ENCODE measurements at places on chromosomes 7 and 10.
A peak's percentile ranks its signal among the peaks of the same experiment; 100 is the strongest.

DNA sequence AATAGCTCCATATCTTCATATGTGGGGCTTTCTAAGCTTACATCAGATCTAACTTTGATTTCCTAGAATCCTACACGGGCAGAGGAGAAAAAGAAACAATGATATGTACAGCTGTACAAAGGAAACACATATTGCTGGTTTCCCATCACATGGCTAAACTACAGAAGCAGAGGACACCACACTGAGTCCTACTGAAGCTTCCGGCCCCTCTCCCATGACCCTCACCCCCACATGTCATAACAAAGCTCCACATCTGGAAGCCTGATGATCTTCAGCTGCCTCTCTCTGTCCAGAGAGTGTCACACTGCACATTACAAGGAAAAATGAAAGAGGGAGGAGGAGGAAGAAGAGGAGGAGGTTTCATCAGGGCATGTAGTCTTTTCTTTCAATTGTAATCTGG lies 14.0 kb downstream of the SLC16A12 start:
- DNase-seq, result no peak

DNA sequence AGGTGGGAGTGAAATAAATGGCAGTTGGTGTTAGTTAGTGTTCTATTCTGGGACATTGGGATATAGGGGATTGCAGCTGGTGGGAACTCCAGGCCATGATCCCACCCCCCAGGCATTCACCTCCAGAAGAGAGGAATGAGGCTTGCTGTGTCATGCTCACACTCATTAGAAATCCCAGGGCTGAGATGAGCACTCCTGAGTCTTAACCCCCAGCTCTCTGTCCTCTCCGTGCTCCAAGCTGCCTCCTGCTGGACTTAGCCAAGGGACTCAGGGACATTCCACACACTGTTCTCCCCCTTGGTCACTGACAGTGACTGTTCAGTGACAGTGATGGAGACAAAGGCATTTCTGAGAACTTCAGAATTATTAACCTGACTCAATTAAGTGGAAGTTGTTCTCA lies 21.5 kb downstream of the CYP26A1 start:
- no peak for DNase-seq

DNA sequence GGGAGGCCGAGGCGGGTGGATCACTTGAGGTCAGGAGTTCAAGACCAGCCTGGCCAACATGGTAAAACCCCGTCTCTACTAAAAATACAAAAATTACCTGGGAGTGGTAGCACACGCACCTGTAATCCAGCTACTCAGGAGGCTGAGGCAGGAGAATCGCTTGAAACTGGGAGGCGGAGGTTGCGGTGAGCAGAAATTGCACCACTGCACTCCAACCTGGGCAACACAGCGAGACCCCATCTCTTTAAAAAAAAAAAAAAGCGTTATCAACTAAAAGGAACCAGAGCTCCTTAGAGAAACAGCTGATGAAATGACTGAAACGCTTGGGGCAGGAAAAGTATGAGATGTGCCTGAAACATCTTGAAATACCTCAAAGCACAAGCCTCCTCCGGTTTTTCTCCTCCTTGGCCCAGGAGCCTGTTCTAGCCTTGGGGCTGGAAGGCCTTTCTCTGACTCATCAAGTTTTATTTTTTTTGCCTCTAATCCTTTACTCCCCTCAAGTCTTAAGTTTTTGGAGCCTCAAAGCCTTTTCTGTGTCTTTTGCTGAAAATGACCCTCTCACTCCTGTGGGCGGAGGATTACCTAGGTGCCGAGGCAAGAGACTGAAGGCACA lies 2.6 kb upstream of the METTL27 start:
- DNase-seq, result peak; percentile 67

DNA sequence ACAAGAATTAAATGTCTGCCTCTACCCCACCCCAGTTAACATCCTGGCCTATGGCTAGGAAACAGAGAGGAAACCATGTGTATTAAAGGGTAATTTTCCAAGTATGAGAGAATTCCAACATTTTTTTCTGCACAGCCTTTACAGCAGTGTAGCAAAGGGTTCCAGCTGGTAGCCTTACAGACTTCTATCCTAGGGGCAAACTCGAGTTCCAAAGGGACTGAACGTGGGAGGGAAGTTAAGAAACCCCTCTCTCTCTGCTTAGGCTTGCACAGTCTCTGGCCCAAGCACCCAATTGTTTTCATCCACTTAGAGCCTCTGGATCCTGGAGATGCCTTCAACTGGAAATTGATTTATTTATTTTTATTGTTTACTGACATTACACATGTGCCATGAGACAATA lies 60.3 kb downstream of the SLC16A12 start:
- DNase-seq, result no peak

DNA sequence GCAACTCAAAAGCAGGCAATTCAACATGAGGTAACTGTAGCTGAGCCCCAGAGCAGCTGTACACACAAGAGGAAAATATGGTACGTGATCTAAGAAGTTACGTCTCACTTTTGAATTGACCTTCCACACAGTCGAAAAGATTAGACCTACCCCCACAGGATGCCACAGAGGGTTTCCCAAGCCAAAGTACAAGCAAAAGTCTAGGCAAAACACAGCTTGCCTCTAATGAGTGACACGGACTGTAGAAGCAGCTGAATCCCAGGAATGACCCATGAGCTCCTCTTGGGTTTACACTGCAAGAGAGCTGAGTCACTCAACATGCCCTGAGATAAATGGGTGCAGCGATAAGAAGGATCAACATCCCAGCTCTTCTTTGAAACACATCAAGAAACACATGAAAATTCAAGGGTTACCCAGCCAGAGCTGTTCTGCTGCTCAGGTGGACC lies 9.8 kb downstream of the CREB3L2 start:
- peak; percentile 75 for DNase-seq

GRCh38 chr10:95628786-95629185 lies 27.7 kb downstream of the ALDH18A1 start:
- DNase-seq, result no peak

DNA sequence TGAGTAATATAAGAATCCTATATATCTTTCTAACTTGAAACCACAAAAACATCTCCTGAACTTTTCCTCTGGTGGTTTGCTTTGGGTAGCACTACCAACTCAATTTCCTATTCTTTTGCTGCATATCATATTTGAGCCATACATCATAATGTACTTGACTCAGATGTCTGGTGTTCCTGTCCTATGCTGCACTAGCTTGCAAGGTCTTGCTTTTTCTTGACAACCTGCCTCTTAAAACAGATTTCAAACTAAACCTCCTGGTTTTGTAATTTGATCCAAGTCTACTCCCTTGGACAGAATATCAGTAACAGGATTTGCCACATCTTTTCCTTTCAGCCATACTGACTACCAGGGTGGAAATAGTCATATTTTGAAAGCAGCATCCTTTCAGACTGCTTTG lies 520.3 kb upstream of the LRRTM3 start:
- no peak for DNase-seq

DNA sequence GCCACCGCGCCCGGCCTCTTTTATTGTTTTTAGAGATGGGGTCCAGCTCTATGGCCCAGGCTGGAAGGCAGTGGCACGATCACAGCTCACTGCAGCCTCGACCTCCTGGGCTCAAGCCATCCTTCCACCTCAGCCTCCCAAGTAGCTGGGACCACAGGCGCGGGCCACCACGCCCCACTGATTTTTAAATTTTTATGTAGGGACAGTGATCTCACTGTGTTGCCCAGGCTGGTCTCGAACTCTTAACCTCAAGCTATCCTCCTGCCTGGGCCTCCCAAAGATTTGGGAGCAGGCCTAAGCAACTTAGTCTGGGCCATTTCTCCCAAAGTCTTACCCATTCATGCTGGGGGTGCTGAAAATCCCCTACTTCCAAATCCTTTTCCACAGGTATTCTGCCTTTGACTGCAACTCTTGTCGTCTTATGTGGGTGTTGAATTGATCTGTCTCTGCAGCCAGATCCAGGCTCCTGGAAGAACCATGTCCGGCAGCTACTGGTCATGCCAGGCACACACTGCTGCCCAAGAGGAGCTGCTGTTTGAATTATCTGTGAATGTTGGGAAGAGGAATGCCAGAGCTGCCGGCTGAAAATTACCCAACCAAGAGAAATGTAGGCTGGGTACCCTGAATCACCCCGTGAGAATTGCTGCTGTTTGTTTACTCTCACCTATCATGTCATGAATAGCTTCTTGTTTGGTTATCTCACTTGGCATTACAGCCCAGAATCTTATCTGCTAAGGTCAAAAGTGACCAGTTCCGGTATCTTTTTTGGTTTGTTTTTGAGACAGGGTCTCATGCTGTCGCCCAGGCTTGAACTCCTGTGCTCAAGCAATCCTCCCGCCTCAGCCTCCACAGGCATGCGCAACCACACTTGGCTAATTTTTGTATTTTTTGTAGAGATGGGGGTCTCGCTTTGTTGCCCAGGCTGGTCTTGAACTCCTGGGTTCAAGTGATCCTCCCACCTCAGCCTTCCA lies 1.1 kb downstream of the ZDHHC4 start:
- DNase-seq, result no peak

DNA sequence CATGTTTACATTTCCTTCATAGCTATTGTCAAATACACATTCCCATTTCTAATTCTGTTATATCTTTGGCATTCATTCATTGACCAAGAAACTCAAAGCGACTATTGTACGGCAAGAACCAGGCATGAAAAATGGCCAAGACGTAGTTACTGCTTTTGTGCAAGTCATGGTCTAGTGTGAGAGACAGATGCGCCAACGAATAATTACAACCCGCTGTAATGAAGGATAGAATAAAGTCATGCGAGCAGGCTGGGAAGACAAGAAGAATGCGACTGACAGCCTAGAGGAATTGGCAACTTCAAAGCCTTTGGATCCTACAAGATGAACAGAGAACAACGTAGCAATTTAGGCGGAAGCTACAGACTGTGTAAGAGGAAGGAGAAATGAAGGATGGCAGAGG lies 221.2 kb downstream of the CALN1 start:
- DNase-seq, result no peak

DNA sequence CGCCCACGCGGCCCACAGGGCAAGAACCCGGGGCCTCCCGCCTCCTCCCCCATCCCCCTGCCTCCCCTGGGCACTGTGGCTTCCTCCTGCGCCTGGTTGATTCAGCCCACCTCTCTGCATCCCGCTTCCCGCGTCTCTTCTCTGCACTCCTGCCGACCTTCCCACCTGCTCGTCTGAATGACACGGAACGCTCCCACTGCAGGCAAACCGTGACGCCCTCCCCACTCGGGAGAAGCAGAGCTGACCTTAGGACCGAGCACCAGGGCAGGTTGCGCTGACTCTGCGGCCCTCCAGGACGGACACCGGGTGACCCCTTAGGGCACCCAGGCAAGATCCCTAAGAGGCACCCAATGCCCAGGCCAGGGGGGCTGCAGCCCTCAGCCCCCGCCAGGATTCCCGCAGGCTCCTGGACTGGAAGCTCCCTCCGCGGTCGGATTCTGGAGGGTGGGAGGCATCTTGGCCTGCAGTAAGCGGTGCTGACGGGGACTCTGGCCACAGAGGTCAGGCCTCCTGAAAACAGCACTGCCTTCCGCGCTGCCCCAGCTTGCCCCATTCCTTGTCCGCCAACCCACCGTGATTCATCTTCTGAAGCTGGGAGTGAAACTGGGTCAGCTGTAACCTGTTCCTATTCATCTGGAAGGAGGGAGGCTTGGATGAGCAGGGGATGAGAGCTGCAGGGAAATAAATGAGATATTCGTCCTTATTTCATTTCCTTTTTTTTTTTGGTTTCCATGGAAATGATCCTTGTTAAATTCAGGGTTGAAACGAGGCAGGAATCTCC lies 990 bp downstream of the CALML3 start:
- DNase-seq, result no peak

DNA sequence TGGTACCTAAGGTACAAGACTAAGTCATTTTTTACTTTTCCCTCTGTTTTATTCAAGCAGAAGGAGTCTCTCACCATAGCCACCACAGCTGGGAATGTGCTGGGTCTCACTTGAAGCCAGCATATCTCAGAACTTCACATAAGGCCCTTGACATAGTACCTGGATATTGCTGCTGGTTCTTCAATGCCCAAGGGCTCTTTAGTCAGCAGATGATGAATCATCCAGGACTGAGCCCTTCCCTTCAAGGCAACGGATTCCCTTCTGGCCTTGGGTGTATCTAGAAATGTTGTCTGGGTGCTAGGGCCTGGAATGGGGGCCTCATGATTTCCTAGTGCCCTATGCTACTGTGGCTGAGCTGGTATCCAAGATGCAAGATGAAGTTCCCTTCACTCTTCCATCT lies 93.9 kb downstream of the ADCYAP1R1 start:
- no peak for DNase-seq

GRCh38 chr7:42161719-42162118 lies 75.3 kb downstream of the GLI3 start:
- no peak for DNase-seq

DNA sequence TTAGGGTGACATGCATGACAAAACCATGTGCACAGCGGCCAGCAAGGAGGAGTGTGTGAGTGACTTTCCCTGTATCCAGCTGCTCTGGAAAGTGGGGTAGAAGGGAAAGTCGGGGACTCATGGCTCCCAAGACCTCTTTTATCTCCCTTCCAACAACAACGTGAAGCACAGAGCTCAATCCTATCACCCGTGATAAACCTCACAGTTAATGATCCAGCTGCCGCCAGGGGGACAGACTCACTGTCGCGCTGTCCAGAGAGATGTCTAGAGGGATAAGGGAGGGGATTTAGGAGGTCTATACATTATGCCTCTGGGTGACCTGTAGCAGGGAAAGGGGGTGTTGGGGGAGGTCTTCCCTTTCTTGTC lies 84.0 kb upstream of the SMNDC1 start:
- no peak for DNase-seq

- peak; percentile 47 for DNase-seq
Observed at GRCh38 chr10:88565072-88565471, 18.0 kb downstream of the RNLS start.

- no peak for DNase-seq
Observed at GRCh38 chr7:43784030-43784584, 25.6 kb downstream of the BLVRA start.

GRCh38 chr7:11593322-11593721 lies 238.7 kb downstream of the THSD7A start:
- no peak for DNase-seq

DNA sequence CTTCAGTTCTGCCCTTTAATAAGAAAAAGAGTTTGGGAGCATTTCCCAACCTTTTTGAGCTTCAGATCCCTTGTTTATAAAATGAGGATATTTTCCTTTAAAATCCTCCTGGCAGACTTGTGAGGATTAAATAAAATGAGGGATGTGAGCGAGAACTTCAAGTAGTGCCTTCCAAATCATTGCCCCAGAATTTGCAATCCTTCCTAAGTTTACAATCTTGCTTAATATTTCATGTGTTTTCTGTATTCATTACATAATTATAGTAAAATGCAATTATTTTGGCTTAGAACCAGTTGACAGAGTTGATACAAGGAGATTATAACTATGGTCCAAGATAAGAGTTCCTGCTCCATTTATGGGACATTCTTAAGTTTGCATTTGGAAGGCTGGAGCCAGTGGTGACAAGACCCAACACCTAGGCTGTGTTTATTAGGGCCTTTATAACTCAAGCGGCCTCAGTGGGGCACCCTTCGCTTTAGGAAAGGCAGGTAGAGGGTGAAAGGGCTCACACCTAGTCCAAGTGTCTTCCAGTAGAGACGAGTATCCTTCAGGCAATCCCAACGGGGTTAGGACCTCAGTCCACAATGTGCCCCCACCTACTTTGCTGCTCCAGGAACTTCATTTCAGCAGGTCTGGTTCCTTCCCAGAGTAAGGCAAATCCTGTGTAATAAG lies 317.5 kb downstream of the WDR11 start:
- DNase-seq, result no peak

- DNase-seq, result no peak
Observed at GRCh38 chr7:12571691-12572090, 1.2 kb downstream of the SCIN start.

- no peak for DNase-seq
Observed at GRCh38 chr10:7365027-7365745, 45.6 kb downstream of the SFMBT2 start.

GRCh38 chr7:37225285-37225969 lies 223.2 kb downstream of the ELMO1 start:
- no peak for DNase-seq

Data from fibroblast of skin of scalp (primary cell).